Activated naive CD8-positive, alpha-beta T cell treated with anti-CD3 and anti-CD28 coated beads for 36 hours (primary cell): ENCODE measurements at places on chromosomes 16 and 17. TPM values are rescaled to one million over a fixed set of nuclear protein-coding genes. Genes with fewer than 3 reads are reported as not detected.

The CD300LG gene
- not detected for total RNA-seq

DNA sequence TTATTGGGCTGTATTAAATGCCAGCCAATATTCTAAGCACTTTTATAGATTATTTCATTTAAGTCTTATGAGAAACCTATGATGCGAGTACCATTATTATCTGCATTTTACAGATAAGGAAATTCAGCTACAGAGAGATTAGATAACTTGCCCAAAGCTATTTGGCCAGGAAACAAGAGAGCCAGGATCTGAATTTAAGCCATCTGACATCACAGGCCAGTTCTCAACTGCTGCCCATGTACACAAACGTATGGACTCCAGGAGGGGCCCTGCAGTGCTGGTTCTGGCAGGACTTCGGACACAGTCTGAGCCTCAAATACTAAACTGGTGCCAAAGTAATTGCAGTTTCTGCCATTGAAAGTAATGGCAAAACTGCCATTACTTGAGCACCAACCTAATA is 40.2 kb downstream of the CPPED1 start:
- no peaks in the 10 kb centered on the region for H3K27me3 ChIP-seq
- peaks cover 15% of the 10 kb centered on the region for H3K4me1 ChIP-seq
- no peak for DNase-seq
- H3K27ac ChIP-seq: no peak overlapping the region

The KIF2B gene
- total RNA-seq: not detected

DNA sequence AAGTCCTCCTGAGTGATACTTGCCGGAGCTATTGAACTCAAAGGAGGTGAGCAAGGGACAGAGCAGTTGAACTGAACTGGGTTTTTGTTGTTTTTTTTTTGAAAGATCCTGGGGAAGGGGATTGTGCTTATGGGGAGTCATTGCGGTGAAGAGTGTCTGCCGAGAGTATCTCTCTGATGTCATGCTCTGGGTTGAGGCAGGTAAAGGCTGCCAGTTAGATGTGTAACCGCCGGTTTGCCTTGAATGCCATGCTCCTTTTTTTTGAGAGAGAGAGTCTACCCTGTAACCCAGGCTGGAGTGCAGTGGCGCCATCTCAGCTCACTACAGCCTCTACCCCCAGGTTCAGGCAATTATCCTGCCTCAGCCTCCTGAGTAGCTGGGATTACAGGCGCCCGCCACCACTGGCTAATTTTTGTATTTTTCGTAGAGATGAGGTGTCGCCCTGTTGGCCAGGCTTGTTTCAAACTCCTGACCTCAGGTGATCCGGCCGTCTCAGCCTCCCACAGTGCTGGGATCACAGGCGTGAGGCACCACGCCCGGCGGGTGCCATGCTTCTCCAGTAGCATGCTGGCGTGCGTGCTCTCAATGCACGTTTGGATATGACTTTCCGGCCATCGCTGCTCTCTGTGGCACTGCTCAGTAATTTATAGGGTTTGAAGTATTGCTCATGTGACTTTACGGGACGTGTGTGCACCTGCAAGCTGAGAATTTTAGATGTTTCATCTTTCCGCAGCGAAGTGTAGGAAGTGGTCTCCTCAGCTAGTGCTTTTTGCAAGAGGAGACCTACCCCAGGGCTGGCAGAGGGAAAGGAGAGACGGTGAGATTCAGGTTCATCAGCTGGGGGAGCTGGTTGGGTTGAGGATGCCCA is 8.5 kb downstream of the ZC3H18 start:
- peaks cover 36% of the 10 kb centered on the region for H3K36me3 ChIP-seq
- H3K27ac ChIP-seq: peak overlapping the region; percentile 52
- H3K27me3 ChIP-seq: no peaks in the 10 kb centered on the region
- DNase-seq: no peak
- peak overlapping the region; percentile 15 for H3K4me3 ChIP-seq
- H3K4me1 ChIP-seq: peaks cover 34% of the 10 kb centered on the region

The PSME3IP1 gene
- total RNA-seq: 117 TPM

The ABCA9 gene
- not detected for total RNA-seq

DNA sequence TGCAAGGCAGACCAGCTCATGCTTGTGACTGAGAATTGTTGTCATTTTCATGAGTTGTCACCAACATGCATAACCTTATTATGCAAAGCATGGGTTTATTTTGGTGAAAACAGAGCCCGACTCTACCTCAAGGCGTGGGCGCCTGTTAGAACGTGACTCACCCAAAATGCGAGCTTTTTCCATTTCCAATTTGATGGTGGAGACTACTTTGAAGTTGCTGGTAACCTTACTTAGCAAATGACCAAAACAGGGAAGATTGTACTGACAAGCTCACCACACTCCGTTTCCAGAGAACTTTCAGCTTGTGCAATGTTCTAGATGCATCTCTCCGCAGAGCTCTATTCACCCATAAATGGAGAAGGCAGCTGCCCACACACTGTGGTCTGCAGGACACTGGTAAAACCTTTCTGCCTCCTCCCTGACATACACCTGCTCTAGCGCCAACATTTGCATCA is 284.5 kb downstream of the MAF start:
- peak; percentile 18 for DNase-seq
- H3K4me3 ChIP-seq: no peak overlapping the region
- H3K27me3 ChIP-seq: peaks cover 55% of the 10 kb centered on the region
- peaks cover 9% of the 10 kb centered on the region for H3K4me1 ChIP-seq

The FAM20A gene
- not detected for total RNA-seq

- H3K27ac ChIP-seq: no peak within 1 kb of the TSS
- no peaks in the 10 kb centered on the region for H3K36me3 ChIP-seq
- peaks cover 41% of the 10 kb centered on the region for H3K27me3 ChIP-seq
- H3K4me3 ChIP-seq: no peak within 1 kb of the TSS
Observed at GRCh38 chr16:66366433-66367299, at the start of gene CDH5. Gene CDH5, plus strand, starts transcription at chr16:66366691. Its CDS starts 12,647 bp downstream, at chr16:66379338.

DNA sequence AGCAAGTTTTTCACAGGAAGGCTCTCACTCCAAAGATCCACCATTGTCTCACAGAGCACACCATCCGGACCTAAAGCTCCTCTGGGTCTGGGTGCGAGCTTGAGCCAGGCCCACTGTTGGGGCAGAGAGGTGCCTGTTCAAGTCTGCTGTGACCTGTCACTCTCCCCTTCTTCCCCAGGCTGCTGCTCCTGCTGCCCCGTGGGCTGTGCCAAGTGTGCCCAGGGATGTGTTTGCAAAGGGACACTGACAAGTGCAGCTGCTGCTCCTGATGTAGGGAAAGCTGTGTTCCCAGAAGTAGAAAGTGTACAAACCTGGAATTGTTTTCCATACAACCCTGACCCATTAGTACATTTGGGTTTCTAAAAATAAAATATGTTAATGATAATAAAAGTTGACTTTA is 4.8 kb upstream of the MT1X start:
- peaks cover 7% of the 10 kb centered on the region for H3K27me3 ChIP-seq
- H3K36me3 ChIP-seq: no peaks in the 10 kb centered on the region
- H3K27ac ChIP-seq: no peak overlapping the region
- DNase-seq: no peak
- no peak overlapping the region for H3K4me3 ChIP-seq

DNA sequence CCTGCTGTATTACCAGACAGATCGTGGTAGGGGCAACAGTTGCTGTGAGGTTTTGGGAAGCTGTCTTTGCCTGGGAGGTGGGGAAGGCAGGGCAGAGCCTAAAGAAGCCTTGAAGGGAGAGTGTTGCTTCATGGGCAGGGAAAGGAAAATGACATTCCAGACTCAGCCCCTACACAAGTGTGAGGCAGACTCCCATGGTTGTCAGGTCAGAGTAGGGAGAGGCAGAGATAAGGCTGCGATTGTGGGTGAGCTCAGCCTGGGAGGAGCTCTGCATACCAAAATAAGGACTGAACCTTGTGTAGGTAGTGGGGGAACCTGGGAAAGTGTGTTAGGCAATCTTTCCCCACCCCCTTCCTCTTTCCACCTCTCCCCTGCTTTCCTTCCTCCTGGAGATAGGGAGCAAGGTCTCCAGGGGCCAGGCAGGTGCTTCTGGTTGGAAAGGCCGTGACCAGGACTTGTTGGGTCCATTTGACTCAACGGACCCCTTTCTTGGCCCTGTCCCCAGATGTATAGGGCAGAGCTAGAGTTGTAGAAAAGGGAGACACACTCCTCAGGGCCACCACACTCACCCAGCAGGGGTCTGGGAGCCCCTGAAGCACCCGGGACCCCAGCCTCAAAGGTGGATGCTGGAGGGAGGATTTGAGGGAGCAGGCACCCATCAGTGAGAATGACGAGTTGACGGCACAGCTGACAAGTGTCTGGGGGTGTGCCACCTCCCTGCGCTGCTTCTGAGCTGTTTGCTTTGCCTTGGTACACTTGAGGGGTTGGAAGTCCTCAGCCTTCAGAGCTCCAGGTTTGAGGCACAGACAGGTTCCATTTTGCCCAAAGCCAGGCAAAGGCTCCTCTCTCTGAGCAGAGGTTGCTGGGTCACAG is 18.5 kb upstream of the TOB1 start:
- no peak overlapping the region for H3K4me3 ChIP-seq
- peaks cover 21% of the 10 kb centered on the region for H3K4me1 ChIP-seq
- H3K36me3 ChIP-seq: peaks cover 2% of the 10 kb centered on the region
- H3K27me3 ChIP-seq: no peaks in the 10 kb centered on the region
- DNase-seq: no peak

DNA sequence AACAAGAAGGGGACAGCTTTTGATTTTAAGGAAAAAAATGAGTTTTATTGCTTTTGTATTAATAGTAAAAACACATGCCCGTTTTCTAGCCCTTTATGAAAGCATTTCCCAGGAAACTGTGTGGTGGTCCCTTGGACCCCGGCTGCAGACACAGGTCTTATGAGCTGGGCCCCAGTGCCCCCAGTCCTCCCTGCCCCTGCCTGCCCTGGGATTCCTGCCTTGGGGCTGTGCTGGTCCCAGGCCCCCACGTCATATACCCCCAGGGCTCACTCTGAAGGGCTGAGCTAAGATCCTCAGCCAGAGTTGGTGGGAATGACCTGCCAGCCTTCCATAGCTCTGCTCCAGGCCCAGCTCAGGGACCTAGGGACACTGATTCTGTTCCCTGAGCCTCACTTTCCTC is 30.8 kb downstream of the GINS2 start:
- no peaks in the 10 kb centered on the region for H3K27me3 ChIP-seq
- H3K27ac ChIP-seq: no peak overlapping the region
- H3K4me1 ChIP-seq: no peaks in the 10 kb centered on the region
- no peak overlapping the region for H3K4me3 ChIP-seq
- H3K36me3 ChIP-seq: peaks cover 7% of the 10 kb centered on the region
- no peak for DNase-seq

- no peaks in the 10 kb centered on the region for H3K36me3 ChIP-seq
- H3K27ac ChIP-seq: no peak overlapping the region
- peaks cover 25% of the 10 kb centered on the region for H3K4me1 ChIP-seq
- H3K4me3 ChIP-seq: no peak overlapping the region
Observed at GRCh38 chr17:78268191-78268874, 36.9 kb downstream of the TMEM235 start.

GRCh38 chr16:53849585-53849984 is 145.6 kb downstream of the FTO start:
- H3K36me3 ChIP-seq: peaks cover 28% of the 10 kb centered on the region

GRCh38 chr17:73305845-73306836 is 5.7 kb downstream of the CDC42EP4 start:
- peaks cover 5% of the 10 kb centered on the region for H3K4me1 ChIP-seq
- H3K4me3 ChIP-seq: no peak overlapping the region
- DNase-seq: no peak

The NTN3 gene
- not detected for total RNA-seq

The NPIPB9 gene
- total RNA-seq: 1.8 TPM

The GP1BA gene
- total RNA-seq: not detected

The HBM gene
- total RNA-seq: not detected

The RCVRN gene
- total RNA-seq: not detected

- no peak overlapping the region for H3K4me3 ChIP-seq
- H3K27me3 ChIP-seq: no peaks in the 10 kb centered on the region
- peak overlapping the region; percentile 48 for H3K27ac ChIP-seq
- peaks cover 51% of the 10 kb centered on the region for H3K4me1 ChIP-seq
- no peak for DNase-seq
Observed at GRCh38 chr17:43216369-43216761, 4.7 kb downstream of the TMEM106A start.

The TSC2 gene
- total RNA-seq: 57.5 TPM

DNA sequence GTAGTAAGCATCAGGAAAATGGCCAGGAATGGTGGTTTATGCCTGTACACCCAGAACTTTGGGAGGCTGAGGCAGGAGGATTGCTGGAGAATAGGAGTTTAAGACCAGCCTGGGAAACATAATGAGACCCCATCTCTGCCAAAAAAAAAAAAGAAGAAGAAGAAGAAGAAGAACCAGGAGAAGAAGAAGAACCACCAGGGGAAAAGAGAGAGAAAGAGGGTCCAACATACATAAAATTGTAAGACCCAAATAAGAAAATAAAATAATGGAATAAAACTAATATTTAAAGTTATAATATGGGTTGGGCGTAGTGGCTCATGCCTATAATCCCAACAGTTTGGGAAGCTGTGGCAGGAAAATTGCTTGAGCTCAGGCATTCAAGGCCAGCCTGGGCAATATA is 408.4 kb downstream of the ZFHX3 start:
- H3K4me1 ChIP-seq: no peaks in the 10 kb centered on the region
- H3K27me3 ChIP-seq: no peaks in the 10 kb centered on the region
- peaks cover 10% of the 10 kb centered on the region for H3K36me3 ChIP-seq
- H3K4me3 ChIP-seq: no peak overlapping the region
- DNase-seq: no peak

The GSG1L2 gene
- total RNA-seq: not detected

DNA sequence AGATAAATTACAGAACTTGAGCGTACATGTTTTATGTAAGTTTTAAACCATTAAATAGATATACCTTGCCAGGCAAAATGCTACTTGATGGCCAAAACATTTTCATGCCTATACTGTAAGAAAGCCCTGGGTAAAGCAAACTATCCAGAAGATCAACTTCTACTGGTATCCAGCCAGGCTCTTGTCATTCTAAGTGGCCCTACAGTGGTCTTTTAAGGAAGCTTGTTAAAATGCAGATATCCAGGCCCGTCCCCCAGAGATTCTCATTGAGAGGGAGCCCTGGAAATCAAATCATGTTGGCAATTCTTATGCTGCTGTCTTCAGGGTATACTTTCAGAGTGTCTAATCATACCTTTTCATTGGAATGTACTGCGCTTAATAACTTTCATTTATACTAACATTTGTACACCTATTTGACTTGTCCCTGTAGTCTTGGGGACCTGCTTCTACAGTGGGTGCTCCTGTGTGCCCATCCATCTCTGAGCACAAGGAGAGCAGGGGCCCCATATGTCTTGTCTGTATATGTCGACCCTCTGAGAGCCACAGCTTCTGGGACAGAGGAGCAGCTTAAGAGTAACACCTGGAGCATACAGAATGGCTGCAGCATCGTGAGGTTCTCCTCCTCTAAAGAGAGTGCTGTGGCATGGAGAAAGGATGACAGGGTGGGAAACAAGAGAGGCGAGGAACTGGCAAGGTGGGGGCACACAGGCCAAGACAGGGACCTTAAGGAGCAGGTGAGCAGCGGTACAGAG is 43.6 kb upstream of the ANKFY1 start:
- no peaks in the 10 kb centered on the region for H3K27me3 ChIP-seq
- no peak overlapping the region for H3K4me3 ChIP-seq
- H3K4me1 ChIP-seq: peaks cover 34% of the 10 kb centered on the region
- H3K27ac ChIP-seq: peak overlapping the region; percentile 59
- no peak for DNase-seq

The SOX9 gene
- total RNA-seq: not detected

The NUP85 gene
- total RNA-seq: 137 TPM

The SNX20 gene
- 25.8 TPM for total RNA-seq
